ENCODE measurements at places on chromosomes 7 and 10.

DNA sequence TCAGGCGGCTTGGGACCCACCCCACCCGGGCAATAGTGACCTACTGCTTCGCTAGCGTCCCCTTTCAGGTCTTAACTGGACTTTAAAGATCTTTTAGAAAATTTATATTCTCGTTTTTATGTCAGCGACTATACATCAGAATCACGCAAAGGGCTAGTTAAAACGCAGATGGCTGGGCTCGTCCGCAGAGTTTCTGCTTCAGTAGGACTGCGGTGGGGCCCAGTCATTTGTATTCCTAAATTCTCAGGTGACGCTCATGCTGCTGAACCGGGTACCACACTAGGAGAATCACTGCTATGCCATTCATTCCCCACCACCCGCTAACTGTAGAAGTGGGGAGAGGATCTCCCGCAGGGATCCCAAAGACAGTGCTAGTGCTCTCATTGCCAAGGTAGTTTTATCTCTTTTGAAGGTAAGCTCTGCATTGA lies 12.0 kb upstream of the SP8 start:
- DNase-seq = peak; percentile 20

- no peak for DNase-seq
Observed at GRCh38 chr10:89814278-89814677, 112.9 kb downstream of the KIF20B start.

GRCh38 chr7:110347081-110347480 lies 743.8 kb upstream of the LRRN3 start:
- DNase-seq = no peak

DNA sequence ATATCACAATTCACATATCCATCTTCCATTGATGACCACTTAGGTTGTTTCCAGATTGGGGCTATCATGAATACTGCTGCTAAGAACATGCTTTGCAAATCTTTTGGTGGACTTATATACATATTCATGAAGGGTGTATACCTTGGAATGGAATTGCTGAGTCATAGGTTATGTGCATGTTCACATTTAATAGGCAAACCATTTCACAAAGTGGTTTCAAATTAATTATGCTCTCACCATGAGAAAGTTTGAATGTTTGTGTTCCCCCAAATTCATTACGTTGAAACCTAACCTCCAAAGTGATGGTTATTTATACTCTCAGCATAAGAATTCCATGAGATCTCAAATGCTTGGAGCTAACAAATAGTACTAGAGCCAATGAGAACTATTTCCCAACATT lies 86.4 kb downstream of the VPS41 start:
- DNase-seq = no peak

GRCh38 chr7:26052706-26053105 lies 99.3 kb upstream of the NFE2L3 start:
- DNase-seq = no peak

- peak; percentile 37 for DNase-seq
Observed at GRCh38 chr7:158495216-158495615, 92.4 kb downstream of the PTPRN2 start.

DNA sequence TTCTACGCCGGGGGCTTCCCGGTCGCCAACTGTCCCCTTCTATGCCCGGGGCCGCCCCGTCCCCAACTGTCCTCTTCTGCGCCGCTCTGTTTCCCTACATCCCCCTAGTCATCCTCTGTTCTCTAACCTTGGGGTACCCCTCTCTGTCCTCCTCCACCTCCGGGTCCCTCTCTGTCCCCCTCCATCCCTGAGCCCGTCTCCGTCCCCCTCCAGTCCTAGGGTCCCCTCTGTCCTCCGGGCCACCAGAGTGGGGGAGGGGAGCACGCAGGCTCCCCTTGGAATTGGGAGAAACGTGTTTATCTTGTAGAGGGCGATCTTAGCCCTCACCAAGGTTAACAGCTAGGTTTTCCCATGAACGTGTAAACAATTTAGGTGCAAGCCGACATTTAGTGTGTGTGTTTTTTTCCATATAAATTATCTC lies 852 bp upstream of the KLF6 start:
- DNase-seq = no peak

DNA sequence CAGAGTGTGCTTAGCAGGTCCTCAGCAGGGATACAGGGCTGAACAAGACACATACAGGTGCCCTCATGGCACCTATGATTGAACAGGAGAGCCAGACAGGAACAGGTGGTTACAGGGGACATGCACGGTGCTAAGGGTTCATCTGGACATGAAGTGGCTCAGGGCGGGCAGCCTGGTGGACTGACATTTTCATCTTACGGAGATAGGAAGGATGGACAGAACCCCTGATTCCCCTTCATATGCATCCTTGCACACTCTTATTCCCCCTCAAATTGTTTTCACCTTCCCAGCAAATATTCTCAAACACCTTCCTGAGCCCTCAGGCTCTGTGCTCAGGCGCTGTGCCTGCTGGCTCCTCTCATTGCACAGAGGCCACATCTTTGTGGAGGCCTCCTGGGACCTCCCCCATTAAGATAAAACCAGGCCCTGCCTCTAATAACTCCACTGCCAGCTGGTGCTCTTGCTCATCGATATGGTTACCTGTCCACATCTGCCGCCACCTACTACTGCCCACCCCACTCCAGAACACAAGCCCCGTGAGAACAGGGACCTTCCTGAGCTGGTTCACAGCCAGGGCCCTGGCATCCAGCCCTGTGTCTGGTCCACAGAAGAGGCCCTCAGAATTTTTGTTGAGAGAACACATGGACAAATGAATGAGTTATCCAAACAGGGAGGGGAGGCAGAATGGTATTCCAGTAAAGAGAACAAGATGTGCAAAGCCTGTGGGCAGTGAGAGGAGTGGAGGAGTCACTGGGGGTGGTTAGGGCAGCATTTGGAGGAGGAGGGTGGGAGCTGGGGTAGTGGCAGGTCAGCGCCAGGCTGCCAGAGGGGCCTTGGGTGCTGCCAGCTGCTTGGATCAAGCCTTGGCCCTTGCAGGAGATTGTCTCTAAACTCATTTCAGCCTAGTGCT lies 68.9 kb upstream of the AQP1 start:
- no peak for DNase-seq

GRCh38 chr10:92505044-92505443 lies 68.8 kb downstream of the IDE start:
- DNase-seq = no peak

- no peak for DNase-seq
Observed at GRCh38 chr10:79267499-79267898, 79.8 kb upstream of the PPIF start.

DNA sequence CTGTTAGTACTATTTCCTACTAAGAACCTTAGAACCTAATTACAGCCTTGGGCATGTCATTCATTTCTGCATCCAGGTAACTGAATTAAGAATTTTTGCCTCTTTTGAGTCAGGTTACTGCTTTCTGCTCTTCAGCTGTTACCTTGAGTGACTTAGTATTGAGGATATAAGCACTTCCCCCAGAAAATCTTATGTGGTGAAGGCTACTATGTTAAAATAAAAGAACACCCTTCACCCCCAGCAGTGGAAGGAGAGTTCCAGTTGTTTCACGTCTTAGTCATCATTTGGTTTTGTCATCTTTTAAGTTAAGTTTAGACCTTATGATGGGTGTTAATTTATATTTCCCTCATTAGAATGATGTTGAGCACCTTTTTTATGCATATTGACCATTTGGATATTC lies 82.8 kb downstream of the GLCCI1 start:
- no peak for DNase-seq

- no peak for DNase-seq
Observed at GRCh38 chr10:32205670-32206069, 141.3 kb downstream of the EPC1 start.

DNA sequence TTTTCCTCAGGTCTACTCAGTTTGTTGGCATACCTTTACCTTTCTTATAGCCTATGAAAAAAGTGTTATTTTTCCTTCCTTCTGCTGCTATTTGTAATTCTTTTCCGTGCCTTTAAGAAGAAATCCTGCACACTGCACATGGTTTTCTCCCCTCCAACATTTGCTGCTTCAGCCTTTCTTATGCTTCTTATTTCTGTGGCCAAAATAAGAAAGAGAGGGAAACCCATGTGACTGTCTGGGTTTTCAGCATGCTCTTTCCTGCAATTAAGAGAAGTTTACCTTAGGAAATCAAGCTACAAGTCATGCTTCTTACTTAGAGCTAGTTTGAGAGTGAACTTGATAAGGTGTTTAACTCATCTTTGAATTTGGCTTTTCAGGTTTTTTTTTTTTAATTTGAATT lies 11.0 kb downstream of the TBC1D12 start:
- DNase-seq = no peak

DNA sequence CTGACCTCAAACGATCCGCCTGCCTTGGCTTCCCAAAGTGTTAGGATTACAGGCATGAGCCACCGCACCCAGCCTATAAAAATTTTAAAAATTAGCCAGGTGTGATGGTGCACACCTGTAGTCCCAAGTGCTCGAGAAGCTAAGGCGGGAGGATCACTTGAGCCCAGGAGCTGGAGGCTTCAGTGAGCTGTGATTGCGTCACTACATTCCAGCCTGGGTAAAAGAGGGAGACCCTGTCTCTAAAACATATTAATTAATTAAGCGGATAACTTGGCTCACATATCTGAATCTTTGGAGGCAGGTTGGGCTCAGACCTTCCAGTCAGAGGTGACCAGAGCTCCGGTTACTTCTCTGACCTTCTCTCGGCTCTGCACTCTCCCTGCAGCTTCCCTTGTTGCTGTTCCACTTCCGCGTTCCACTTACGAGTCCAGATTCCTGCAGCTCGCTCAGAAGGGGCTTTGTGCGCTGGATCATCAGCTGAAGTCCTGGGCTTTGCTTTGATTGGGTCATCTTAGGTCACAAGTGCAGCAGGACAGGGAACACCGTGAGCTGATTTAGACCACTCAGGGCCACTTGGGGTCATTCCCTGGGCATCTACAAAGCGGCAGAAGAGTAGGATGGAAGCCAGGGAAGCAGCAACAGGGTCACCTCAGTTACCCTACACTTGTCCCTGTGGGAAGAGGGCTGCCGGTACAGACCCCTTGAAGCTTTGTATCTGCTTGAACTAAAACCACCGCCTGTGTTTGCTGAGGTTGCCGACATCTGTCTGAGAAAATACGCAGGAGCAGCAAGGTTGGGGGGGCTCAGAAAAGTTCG lies 2.0 kb upstream of the ARPC1B start:
- no peak for DNase-seq

DNA sequence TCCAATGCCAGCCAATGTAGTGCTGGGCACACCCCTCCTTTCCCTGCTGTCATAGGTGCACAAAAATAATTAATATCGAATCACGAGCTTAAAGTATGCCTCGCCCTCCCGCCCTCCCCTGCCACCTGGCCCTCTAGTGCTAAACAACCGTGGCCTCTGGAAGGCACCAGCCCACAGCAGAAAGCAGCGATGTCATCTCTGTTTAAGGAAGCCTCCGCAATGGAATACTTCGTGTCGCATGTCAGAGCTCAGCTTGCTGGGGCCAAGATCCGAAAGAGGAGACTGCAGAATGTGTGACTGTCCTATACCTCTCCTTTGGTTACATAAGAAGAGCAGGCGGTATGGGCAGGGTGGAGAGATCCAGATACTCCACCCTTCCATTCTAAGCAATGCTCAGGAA lies 71.5 kb downstream of the RHOBTB1 start:
- DNase-seq = no peak

GRCh38 chr10:86931872-86932271 lies 25.5 kb downstream of the MMRN2 start:
- DNase-seq = no peak

DNA sequence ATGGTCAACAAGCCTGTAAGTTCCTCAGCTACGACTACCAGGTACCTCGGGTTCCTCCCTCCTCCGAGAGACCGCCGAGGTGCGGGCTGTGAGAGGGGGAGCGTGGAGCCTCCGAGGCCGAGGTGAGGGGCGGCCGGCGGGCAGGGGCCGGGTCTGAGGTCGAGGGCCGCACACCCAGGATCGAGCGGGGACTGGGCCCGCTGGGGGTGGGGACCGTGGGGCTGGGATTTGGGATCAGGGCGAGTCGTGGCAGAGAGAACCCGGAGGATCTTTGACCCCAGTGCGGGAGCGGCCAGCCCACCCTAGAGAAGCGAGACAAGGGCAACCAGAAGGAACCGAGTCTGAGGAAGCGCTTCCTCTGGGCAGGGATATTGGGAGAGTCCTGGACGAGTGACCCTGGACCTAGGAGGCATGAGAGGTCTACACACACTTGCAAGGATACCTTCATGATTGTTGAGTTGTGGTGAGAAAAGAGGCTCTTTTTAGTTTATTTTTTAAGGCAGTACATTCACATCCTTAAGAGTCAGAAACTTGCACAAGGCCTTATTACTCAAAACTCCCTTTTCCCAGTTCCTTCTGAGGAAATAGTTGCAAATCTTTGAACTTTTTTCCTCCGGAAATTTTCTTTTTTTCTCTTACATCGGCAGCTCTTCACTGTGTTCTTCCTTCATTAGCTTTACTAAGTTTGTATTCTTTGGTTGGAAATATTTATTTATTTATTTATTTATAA lies 395 bp downstream of the ZNF487 start:
- no peak for DNase-seq

- no peak for DNase-seq
Observed at GRCh38 chr7:23210506-23210905, 28.7 kb downstream of the NUP42 start.

DNA sequence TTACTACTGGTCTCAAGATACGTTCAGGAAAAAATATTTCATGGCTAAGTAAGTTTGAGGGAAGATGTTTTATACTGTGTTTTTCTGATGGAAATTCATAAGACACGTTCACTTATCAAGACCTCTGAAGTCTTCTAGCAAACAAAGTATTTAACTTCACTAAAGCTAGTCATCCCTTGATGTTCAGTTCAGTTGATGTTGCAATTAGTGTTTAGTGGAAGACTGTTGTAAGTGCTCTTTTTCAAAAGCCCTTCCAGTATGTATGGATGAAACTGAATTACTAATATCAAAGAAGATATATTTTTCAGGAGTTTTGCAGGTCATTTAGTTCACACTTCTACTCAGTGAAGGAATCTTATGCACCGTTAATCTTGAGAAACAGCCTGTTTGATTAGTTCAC lies 25.1 kb downstream of the CUL1 start:
- DNase-seq = no peak

- DNase-seq = no peak
Observed at GRCh38 chr7:31476073-31476745, 37.7 kb upstream of the ITPRID1 start.

GRCh38 chr10:119138346-119139306 lies 26.9 kb downstream of the SFXN4 start:
- no peak for DNase-seq

GRCh38 chr10:15097011-15097812 lies at the start of gene RPP38:
RPP38 (plus strand) TSS chr10:15097355; CDS start chr10:15103315, 5,960 bp downstream.
- DNase-seq = peak; percentile 90

DNA sequence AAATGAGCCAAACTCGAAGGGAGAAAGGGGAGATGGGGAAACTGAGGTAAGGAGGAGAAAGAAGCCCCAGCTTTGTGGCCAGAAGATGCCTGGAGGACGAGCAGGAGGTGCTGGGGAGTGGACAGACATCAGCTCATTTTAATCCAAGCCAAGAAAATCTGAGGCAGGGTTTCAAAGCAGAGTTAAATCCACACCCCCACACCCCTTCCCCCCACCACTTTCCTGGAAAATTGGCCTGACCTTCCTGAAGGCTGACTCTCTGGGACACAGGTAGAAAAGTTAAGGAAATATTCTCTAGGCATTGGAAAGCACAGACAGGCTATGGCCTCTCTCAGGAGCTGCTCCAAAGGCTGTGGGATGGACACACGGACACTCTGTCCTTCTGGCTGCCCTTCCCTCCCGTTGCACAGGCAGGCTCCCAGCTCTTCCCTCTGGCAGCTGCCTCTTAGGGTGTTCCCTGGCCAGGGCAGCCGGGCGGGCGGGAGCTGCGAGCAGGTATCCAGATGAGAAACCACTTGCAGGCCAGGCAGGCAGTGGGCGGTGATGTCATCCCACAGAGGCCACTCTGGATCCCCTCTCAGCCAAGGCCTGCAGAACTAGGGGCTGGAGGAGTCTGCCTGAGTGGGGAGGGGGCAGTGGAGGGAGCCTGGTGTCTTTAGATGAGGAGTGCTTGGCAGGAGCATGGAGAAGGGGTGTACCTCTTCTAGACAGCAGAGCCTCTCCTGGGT lies 171.8 kb downstream of the NEURL1 start:
- DNase-seq = no peak
